ENCODE measurements at places on chromosomes 16 and 17.

- DNase-seq = no peak
Observed at GRCh38 chr16:78177987-78178386, 78.5 kb downstream of the WWOX start.

DNA sequence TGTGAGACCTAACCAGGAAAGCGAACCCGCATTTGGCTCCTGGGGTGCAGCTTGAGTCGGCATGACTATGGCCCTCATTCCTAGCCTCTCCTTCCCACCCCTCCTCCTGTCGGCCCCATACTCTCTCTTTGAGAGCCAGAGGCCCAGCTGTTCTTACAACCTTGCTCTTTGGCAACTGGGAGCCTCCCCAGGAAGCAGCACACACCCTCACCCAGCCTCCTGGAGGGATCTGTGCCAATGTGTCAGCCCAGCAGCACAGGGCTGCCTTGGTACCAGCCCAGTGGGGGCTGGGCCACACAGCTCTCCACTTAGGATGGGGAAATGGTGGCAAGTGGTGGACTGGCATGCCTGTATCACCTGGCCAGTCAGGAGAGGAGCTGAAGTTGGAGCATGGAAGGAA, 70.3 kb upstream of the LGALS9 start:
- DNase-seq = no peak

GRCh38 chr16:66653581-66654350, 42.8 kb downstream of the CMTM4 start:
- DNase-seq = no peak

DNA sequence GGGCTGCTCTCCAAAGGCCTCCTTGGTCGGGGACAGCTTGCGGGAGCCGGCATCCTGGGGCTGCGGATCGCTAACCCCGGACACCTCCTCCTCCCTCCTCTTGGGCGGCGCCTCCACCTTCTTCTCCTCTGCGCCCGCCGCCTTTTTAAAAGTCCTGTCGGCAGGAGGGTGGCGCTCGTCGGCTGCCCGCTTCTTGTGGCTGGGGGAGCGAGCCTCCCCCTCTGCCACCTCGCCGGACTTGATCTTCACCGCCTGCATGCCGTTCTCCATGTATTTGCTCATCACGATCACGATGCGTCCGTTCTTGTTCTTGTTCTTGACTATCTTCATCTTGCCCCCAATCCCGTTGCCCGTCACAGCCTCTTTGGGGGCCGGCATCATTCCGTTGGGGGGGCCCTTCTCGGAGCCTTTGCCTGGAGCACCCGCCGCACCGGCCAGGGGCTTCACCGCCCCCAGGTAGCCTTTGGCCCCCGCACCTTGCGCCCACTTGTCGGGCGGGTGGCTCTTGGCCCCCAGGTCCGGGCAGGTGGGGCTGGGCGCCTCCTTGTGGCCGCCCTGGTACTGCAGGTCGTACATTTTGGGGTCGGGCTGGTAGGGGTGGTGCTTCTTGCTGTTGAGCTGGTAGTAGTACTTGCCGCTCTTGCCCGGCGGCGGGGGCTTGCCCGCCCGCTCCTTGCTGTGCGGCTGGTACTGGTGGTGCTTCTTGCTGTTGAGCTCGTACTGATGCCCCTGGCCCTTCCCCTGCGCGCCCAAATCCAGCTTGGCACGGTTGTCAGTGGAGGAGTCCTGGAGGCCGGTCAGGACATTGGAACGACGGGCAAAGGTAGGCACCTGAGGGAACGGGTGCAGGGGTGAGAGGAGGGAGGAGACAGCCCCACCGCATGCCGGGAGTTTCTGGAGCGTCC, 4.4 kb downstream of the CBX4 start:
- DNase-seq = no peak

- no peak for DNase-seq
Observed at GRCh38 chr17:41844971-41845370, 7.3 kb downstream of the KLHL10 start.

DNA sequence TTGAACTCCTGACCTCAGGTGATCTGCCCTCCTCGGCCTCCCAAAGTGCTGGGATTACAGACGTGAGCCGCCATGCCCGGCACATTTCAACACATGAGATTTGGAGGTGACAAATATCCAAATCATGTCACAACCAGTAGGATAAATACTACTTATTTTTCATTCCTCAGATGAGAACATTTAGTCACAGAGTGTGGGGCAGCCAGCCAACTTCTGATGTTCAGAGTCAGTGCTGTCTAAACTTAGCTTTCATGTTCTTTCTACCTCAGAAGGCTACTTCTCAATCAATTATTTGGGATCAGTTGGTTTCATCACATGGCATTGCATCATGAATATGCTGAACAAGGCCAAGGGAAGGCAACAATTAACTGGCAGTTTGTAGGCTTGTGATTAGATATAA, 134.5 kb downstream of the CDH13 start:
- no peak for DNase-seq

GRCh38 chr16:9780831-9781230, 401.4 kb downstream of the GRIN2A start:
- DNase-seq = no peak

- no peak for DNase-seq
Observed at GRCh38 chr16:54207837-54208236, 78.8 kb downstream of the IRX3 start.

DNA sequence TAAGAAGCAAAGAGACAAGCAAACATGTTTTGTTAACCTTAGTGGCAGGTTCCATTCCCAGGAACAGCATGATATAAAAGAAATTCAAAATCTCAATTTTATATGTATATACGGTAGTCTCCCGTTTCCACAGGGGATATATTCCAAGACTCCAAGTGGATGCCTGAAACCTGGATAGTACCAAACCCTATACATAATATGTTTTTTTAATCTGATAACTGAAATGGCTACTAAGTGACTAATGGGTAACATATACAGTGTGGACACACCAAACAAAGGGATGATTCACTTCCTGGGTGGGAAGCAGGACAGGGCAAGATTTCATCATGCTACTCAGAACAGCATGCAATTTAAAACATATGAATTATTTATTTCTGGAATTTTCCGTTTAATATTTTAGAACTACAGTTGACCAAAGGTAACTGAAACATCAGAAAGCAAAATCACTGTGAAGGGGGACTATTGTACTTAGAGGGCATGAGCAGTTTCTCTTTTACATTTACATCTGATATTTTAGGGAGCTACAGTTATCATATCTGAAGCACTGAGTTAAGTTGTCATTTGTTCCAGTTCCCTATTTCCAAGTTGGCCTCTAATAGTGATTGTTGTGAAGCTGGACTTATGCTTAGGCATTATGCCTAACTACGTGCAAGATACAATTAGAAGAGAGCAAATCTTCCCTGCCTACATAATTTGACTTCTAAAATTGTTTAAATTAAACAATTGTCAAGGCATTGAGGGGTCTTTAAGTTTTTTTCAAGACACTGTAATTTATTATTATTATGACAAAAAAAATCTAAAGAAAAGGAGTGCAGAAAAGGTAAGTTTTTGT, 34.1 kb upstream of the ABCA6 start:
- no peak for DNase-seq

DNA sequence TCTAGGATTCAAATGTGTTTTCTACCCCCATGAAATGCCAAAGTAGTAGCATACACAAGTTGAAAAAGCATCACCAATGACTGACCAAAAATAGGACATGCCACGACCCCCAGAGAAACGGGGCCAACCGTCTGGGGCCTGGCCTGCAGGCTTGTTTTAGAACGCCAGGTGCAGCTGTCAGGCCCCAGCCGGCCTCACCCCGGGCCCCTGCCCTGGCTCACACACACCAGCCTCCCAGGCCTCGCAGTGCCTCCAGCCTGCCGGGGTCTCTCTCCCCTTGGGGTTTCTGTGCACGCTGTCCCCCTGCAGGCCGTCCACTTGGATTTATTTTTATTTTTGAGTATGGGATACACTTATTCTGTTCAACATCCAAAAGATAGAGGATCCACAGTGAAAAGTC, 7.9 kb downstream of the KATNB1 start:
- DNase-seq = no peak

GRCh38 chr17:30153463-30153862, 36.8 kb downstream of the NSRP1 start:
- DNase-seq = no peak

- DNase-seq = no peak
Observed at GRCh38 chr16:56347670-56348069, 77.7 kb downstream of the AMFR start.

- DNase-seq = no peak
Observed at GRCh38 chr16:28011971-28012445, 51.5 kb downstream of the GSG1L start.

DNA sequence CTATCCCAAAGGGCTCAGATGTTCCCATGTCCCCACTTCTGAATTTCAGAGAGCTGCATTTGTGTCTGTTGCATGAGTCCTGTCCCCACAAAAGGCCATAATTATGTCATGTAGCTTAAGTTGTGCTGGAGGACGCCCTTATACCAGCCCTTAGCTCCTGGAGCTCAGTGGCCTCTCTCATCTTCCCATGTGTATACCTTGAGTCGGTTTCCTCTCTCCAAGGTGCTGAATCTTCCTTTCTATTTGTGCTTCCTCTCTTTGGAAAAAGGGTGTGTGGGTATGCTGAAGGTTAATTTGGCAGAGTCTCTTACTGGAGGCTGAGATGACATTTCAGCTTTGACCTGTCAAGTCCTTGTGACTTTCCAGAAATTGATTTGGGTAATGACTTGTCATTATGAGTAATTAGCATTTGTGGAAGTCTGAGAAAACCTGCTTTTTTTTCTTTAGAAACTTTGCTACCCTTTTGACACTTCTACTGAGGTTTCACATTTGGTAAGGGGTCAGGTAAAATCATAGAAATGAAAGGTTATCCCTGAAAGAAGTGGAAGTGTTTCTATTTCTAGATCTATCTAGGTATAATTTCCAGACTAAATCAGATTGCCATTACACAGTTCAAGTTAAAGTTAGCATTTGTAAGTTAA, 185.4 kb downstream of the ABCC12 start:
- DNase-seq = no peak

DNA sequence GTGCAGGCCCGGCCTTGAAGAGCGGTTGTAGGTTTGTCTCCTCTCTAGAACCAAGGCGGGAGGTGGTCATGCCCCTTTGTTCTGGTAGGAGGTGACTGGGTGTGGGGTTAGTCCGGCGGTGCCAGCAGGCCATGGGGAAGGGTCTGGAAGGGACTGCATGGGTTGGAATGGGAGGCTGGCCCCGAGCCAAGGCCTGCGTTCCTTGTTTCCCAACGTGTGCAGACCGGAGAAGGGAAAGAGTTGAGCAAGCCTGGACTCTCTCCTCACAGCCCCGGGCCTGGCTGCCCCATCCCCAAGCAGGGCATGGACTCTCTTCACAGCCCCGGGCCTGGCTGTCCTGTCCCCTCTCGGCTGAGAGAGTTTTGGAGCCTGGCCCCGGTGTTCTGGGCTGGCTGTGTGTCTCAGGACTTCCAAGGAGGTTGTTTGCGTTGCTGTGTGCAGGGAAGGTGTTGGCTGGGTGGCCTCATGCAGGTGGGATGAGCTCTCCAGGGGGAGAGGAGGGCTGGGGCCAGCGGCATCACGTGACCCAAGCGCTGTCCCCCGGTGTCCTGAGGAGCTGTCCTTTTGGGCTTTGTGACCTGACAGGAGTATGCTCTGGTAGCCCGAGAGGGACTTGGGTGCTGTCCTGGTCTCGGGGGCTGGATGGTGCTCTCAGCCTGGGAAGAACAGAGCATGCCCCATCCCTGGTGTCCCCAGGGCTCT, 2.6 kb downstream of the CACNA1H start:
- DNase-seq = no peak

- DNase-seq = no peak
Observed at GRCh38 chr17:82025401-82026107, 2.4 kb downstream of the LRRC45 start.

DNA sequence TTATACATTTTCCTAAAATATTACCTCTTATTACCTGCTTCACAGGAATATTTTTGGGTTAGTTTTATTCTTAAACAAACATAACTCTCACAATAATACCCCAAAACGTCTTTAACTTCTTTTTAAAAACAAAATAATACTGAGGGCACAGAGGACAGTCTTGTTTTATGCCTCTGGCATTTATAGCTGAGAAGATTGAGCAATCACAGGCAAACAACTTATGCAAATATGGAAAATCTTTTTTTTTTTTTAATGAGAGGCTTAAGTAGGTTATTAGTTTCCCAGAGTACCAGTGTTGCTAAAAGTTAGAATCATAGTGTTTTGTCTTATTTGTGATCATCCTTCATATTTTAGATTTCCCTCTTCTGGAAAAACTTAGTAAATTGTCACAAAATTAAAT, 195.0 kb downstream of the FTO start:
- no peak for DNase-seq

DNA sequence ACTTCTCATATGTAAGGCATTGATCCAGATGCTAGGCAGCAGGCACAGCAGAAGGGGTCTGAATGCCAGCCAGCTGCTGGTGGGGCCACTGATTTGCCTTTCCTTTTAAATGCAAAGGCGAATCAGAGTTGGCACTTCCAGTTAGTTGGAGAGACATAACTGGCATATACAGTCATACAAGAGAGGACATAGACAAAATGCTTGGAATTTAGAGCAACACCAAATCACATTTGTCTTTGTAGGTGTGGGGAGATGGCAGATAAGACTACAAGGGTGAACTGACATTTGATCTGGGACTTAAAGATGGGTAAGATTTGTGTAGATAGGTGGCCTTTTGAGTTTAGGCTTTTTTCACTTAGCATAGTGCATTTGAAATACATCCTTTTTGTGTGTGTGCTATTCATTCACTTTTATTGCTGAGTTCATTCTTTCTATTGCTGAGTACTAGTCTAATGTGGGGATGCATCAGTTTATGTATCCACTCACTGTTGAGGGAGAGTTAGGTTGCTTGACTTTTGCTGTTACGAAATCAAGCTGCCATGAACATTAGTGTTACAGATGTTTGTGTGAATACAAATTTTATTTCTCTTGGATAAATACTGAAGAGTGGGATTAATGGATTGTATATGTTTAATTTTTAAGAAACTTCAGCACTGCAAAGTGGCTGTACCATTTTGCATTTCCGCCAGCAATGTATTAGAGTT, 74.1 kb downstream of the SPECC1 start:
- no peak for DNase-seq
